Hepatocyte (in vitro differentiated cells): ENCODE measurements at places on chromosomes 6 and 20. TPM values are rescaled to one million over a fixed set of nuclear protein-coding genes. Genes with fewer than 3 reads are reported as not detected.

SLC25A27 gene
- 7.0 and 11.9 TPM in 2 replicates for total RNA-seq

ACTL10 gene
- total RNA-seq: 0.17 and 0.24 TPM in 2 replicates

MYMX gene
- total RNA-seq: not detected in 2 replicates

GRCh38 chr6:112061605-112062004 lies 7.7 kb downstream of the CCN6 start:
- no peak overlapping the region for H3K4me3 ChIP-seq
- H3K27ac ChIP-seq: no peak overlapping the region
- DNase-seq: no peak
- H3K27me3 ChIP-seq: no peaks in the 10 kb centered on the region

DNA sequence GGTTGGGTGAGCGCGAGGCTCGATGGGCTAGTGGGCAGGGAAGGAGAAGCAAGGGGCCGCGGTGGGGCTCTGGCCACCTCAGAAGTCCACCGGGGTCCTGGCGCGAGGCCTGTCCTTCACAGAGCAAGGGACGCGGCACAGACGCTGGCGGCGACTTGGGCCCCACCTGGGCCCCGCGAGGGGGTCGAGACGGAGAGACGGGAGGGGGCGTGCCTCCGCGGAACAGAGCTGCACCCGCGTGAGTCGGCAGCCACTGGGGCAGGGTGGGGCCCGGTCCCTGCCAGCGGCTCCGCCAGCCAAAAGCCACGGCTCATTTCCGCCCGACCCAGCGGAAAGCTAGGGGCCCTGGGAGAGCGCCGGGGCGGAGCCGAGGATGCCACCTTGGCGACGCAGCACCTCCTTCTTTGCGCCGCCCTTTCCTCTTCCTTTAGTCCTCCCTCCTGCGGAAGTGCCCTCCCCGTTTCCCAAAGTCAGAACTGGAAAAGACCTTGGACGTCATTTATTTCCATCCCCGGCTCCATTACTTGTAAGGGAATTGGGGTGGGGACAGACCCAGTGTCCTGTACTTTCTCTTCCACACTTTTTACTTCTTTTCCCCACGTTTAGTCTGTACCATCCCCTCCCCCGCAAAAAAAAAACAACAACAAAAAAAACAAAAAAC lies at the start of gene CUL7:
Gene CUL7 (minus strand): TSS at position 307 of the 661 bp plus-strand sequence. CDS start 1,063 bp downstream, outside the sequence.
- peak within 1 kb of the TSS; percentile 98 for H3K27ac ChIP-seq
- H3K27me3 ChIP-seq: no peaks in the 10 kb centered on the region
- H3K4me1 ChIP-seq: peaks cover 32% of the 10 kb centered on the region
- peak within 1 kb of the TSS; percentile 40 for H3K4me3 ChIP-seq

DNA sequence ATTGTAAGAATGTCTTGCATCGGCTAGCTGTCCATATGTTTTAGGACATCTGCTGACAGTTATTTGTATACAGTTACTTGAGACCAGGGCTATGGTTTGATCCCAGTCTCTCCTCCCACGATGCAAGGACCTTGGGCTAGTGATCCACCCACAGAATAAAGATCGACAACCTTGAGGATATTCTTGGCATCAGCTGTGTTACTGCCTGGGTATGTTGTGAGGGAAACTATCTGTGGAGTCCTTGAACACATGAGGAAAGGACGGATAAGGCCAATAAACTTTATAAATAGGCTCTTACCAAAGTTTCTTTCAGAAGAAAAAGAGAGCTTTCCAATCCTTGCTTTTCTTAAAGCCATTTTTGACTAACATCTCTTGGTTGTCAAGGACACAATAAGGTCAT lies 70.8 kb upstream of the HEY2 start:
- no peak for DNase-seq
- H3K36me3 ChIP-seq: no peaks in the 10 kb centered on the region
- no peaks in the 10 kb centered on the region for H3K27me3 ChIP-seq
- H3K4me3 ChIP-seq: no peak overlapping the region

GRCh38 chr6:30743099-30744053 lies 889 bp upstream of the FLOT1 start:
- no peak for DNase-seq
- H3K4me3 ChIP-seq: peak overlapping the region; percentile 91
- H3K36me3 ChIP-seq: no peaks in the 10 kb centered on the region

DNA sequence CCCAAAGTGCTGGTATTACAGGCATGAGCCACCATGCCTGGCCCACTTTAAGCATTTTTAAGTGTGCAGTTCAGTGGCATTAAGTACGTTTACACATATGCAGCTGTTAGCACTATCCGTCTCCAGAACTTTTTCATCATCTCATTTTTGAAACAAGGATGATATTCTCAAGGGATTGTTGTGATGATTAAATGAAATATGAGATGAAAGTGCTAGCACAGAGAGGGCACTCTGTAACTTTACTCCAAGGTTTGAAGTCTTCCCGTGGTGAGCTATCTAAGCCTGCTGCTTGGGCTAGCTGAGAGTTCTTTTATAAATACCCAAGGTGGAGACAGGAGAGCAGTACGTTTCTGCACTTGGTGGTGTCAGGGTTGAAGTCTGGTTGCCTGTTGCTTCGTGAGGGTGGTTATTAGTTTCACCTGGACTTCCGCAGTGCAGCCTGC lies 6.6 kb downstream of the TM9SF4 start:
- peaks cover 13% of the 10 kb centered on the region for H3K4me1 ChIP-seq
- no peak for DNase-seq
- H3K4me3 ChIP-seq: no peak overlapping the region
- H3K27ac ChIP-seq: no peak overlapping the region
